NCI-H345 (cell line): ENCODE measurements at places on chromosomes 3 and 15.

DNA sequence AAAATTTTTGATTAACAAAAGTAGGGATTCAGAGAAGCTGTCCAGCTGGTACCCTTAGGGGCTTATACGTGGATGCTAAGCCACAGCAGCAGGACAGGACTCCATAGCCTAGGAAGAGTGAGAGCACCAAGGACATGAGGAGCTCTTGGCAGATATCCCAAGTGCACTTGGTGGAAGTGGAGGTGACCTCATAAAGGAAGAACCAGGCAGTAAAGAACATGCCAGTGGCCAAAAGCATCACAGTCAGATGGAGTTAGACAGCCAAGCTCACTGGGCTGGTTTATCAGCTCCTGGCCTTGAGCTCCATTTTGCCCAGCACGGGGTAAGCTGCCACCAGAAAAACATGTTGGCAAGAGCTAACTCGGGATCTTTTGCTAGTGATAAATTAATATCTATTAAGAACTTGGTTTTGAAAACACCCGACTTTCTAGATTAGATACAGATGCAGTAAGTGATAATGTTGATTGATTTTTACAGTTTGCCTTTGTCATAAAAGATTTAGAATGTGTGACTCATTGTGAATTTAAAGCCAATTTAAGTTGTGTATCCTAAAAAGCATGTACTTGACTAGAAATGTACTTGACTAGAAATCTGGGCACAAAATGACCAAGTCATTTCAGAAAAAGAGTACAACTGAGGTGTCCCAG lies 108.0 kb downstream of the CMSS1 start:
- peak; percentile 21 for DNase-seq

- DNase-seq: no peak
Observed at GRCh38 chr3:49484471-49484870, 14.4 kb downstream of the DAG1 start.

GRCh38 chr15:101391981-101392640 lies 97.1 kb upstream of the SNRPA1 start:
- DNase-seq: no peak

DNA sequence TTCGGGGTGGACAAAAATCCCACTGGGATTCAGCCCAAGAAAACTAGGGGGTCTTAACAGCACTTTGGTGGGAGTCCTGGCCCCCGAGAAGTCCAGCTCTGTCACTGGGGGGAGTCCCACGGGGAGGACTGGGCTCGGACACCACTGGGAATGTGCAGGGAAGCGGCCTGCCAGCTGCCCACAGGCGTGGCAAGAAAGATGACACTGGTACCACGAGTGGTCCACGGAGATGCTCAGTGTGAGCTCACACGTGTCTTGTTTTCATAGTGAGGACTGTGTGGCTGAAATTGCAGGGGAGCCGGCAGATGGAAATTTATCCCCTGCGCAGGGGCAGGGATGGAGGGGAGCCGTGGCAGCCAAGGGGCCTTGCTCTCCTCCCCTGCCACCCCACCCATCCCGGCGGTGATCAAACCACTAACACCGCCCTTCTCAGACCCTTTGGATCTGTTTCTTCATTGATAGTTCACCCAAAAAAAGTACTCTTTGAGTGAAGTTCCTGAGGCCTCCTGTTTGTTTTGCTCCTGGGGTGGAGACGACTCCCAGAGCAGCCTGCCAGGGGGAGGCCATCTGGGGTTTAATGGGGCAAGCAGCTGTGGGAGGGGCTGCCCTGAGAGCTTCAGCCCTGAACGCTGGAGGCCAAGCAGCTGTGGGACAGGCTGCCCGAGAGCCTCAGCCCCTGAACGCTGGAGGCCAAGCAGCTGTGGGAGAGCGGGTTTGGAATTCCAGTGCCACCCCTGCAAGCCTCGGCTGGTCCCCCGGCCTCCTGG lies 130.9 kb downstream of the LRRK1 start:
- no peak for DNase-seq

- DNase-seq: no peak
Observed at GRCh38 chr3:55609230-55609827, 122.2 kb upstream of the WNT5A start.

DNA sequence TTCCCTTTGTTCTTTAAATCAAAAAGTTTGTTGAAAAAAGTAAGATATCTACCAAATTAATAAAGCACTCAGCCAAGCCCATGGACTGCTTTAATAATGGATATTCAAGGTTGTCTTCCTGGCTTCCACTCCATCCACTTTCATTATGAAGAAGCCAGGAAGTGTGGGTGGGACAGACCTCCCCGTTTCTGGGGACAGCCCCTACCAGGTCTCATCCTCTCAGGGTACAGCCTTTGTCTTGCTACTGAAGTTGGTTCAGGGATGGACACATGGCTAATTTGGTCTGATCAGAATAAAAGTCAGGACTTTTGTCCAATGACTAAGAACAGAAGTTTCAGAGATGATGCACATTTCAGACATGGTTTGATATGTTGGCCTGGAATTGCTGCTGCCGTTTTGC lies 32.6 kb downstream of the CCNB2 start:
- no peak for DNase-seq

GRCh38 chr15:68305420-68305871 lies 27.9 kb downstream of the FEM1B start:
- DNase-seq: no peak

DNA sequence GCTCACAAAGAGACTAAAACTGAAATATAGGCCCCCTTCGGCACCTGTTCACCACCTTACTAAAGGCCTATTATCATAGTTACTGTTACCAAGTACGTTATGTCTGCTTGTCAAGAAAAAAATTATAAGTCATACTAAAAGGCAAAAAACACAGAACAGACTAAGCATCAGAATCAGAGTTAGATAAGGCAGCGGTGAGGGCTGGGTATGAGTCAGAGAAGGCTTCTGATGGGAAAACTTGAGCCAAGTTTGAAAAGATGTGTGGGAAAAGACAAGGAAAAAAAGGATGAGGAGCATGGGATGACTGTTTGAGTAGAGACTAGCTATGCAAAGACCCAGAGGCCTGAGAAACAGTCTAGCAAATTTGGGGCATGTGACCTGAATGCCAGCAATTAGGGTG lies 387.2 kb upstream of the SGO1 start:
- no peak for DNase-seq

DNA sequence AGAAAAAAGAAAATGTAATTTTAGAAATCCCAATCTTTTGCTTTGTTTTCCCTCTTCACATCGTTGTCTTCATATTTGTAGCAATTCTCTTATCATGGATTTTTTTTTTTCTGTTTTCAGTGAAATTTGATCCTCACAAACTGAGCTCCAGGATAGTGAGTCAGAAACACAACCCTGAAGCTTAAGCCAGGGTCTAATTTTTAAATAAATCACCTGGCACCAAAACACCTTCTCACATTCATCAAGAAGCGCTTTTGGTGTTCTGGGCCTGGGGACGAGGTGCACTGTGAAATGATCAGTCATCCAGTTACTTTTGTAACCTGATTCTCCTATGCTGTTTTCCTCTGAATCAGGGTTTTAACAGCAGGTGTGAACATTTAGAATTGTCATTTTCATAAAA lies 87.7 kb downstream of the REC114 start:
- no peak for DNase-seq

DNA sequence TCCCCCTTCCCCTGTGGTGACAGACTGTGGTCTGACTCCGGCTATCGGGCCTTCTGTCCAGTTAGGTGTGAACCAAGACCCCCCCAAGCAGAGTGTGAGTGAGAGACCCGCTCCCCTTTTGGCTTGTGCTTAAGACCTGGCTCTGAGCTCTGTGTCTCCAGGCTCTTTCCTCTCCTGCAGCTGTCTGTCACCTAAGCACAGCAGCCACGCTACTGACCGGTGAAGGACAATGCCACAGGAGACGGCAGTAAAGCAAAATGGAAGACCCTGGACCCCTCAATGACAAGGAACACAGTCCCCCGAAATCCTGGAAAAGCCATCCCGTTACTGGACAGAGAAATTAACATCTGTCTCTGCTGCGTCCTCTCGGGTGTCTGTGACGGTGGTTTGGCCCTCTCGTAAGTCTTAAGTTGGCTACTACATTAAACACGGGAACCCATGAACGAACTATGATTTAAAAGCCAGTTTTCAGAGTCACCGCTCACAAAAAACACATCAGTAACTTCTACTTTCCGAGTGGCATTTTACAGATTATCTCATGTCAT lies 53.7 kb downstream of the CHSY1 start:
- DNase-seq: no peak

DNA sequence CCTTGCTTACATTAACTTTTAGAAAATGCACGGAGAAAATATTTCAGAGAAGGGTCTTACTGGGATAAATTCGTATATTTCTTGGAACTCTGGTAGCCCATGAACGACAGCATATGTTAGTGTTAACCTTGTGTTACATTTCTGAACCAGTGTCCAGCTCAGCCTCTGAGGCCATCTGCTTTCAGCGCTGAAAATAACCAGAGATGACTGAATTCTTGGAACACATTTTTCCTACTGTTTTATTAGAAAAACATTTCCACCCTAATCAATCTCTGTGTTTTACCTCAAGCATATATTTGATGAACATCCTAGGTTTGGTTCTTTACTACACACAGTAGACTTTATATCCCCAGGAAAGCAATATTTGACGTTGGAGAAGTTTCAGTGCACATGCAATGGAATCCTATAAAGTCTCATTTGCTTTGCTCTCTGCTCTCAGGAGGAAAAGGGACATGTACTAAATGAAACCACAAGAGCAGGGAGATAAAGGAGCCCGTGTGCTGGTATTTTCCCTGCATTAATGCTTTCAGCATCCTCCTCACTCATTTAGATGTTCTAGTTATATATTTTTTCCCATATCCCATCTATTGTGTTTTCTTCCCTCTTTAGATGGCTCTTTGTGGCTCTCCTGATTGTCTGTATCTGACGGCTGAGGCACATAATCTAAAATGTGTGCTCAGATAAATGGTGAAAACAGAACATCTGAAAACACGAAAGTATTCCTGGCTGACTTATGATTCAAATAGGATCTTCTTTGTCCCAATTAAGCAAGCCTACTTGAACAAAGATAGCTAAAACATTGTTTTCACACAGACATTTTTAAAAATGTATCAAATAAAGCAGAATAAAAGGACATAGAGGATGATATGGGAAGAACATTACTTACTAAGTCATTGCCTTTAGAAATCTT lies 151.7 kb upstream of the KCNMB2 start:
- DNase-seq: no peak

DNA sequence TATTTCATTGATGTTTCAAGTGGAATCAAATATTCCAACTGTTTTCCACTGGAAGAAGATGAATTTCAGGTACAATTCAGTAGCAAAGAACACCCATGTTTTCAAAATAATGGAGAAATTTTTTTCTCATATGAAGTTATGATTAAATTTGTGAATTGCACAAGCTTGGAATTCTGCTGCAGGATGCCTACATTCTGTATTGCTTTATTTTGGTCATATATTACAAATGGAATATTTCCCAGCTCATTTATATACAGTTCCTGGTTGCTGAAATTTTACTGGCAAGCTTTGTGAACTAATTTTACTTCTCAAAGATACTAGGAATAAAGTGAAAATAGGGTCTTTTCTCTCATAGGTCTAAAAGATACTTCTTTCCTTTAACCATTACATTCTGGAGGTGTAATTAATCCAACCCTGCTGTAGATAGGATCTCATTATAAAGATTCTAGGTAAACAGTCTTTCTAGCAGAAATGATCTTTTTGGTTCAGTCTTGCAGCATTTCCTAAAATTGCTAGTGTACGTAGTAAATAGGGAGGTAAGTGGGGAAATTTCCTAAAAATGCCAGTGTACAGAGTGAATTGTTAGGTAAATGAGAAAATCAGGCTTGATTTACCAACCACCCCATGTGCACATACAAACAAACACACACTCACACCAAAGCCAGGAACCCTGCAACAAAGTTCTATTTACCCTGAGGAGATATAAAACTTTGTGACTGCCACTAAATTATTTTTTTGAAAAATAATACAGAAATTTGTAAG lies 393.5 kb upstream of the TPRG1 start:
- no peak for DNase-seq

- no peak for DNase-seq
Observed at GRCh38 chr15:42143356-42143755, 13.1 kb downstream of the PLA2G4F start.

DNA sequence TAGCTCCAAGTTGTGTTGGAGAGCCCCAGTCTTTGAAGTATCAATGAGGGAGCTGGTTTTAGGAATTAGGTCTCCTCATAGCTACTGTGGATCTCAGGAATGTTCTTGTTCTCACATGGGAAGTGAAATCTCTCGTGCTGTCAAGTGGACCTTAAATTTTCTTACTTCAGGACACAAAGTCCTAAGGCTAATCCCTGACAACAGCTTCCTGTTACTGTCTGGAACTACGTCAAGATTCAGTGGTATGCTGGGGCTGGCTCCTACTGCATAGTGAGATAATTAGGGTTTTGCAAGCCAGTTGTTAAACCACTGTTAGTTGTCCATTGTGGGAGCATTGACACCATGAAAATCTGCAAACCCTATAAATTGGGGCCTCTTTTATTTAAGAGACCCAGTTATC lies 22.8 kb downstream of the MESP1 start:
- DNase-seq: no peak

DNA sequence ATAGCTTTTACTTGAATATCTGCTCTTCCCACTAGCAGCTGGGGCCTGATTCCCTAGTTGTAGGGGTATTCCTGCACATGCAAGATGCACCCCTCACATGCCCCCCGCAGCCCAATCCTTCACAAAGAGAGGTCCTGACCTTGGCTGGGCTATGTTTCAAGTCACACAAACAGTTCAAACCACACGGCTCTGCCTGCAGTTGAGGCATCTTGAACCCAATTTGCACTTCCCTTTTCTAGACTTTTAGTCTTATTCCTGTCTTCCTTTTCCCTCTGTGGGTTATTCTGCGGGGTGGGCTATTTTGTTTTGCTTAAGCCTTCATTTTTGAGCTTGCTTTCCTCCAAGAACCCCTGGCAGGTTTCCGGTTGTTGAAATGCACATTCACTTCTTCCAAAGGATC lies 13.3 kb upstream of the CCR1 start:
- DNase-seq: no peak

GRCh38 chr3:188385295-188385694 lies 231.3 kb downstream of the LPP start:
- no peak for DNase-seq

- no peak for DNase-seq
Observed at GRCh38 chr15:47737477-47737876, 20.2 kb downstream of the SEMA6D start.

DNA sequence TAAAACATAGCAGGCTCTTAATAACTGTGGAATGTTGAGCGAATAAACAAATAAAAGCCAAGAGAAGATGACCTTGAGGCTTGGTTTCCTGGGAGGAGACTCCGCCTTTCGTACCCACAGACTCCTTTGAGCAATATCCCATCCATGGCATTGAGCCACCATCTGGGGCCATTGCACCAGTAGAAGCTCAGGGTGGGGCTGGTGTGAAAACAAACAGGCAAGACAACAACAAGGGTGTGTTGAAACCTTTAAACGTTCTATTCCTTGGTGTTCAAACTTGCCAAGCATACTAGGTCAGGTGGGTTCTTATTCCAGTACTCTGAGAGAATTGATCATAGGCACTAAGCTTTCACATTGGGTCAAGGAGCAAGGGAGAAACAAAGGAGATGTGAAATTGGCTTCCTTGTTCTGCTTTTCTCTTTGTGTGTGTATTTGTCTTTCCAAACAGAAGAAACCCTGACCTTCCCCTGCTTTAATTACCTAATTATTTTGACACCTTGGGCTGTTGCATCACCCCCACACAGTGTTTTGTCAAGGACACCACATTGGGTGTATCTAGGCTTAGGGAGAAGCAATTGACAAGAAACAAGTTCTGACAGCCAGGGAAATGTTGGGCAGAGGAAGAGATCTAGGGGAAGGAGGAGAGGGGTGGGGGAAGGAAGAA lies 105.1 kb upstream of the BCL6 start:
- no peak for DNase-seq
